ENCODE measurements at places on chromosomes 7 and 10.

DNA sequence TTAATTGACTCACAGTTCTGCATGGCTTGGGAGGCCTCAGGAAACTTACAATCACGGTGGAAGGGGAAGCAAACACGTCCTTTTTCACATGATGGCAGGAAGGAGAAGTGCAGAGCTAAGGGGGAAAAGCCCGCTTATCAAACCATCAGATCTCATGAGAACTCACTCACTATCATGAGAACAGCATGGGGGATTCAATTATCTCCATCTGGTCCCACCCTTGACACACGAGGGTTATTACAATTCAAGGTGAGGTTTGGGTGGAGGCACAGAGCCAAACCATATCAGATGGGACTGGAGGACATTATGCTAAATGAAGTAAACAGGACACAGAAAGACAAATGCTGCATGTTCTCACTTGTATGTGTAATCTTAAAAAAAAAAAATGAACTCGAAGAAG lies 141.4 kb upstream of the HABP2 start:
- no peak for DNase-seq

- peak; percentile 59 for DNase-seq
These were observed 175.0 kb upstream of the PITRM1 start for GRCh38 chr10:3347413-3348182.

DNA sequence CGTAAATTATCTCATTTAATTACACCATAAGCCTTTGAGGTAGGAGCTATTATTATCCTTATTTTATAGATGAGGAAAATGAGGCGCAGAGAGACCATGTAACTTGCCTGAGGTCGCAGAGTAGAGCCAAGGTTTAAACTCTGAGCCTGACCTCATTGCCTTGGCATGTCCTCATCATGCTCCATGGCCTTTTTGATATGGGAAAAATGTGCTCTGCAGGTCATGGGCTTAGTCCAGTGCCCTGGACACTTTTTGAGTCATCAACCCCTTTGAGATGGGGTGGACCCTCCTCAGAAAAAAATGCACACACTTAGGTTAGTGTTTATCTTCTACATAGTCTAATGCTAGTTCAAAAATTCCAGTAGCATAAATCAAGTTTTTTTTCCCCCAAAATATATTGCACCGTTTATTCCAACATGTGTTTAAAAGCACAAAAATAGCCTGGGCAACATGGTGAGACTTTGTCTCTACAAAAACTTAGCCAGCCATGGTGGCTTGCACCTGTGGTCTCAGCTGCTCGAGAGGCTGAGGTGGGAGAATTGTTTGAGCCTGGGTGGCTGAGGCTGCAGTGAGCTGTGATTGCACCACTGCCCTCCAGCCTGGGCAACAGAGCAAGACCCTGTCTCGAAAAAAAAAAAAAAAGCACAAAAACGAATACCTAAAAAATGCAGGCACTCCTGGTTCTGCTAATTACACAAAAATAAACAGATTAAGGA lies 28.6 kb upstream of the TMEM178B start:
- no peak for DNase-seq

GRCh38 chr10:31399171-31399570 lies 80.2 kb downstream of the ZEB1 start:
- no peak for DNase-seq

GRCh38 chr7:82286798-82287140 lies 156.8 kb downstream of the CACNA2D1 start:
- DNase-seq, result no peak

DNA sequence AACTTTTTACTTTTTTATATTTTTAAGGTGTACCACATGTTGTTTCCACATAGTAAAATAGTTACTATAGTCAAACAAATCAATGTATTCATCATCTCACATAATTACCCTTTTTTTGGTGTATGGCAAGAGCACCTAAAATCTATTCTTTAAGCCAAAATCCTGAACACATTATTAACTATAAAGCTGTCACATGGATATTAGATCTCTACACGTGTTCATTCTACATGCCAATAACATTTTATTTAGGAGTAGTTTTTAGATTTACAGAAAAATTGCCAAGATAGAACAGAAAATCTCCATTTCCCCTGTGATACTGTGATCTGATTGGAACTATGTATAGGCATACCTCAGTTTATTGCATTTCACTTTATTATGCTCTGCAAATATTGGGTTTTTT lies 137.1 kb downstream of the SH2D4B start:
- DNase-seq, result no peak

DNA sequence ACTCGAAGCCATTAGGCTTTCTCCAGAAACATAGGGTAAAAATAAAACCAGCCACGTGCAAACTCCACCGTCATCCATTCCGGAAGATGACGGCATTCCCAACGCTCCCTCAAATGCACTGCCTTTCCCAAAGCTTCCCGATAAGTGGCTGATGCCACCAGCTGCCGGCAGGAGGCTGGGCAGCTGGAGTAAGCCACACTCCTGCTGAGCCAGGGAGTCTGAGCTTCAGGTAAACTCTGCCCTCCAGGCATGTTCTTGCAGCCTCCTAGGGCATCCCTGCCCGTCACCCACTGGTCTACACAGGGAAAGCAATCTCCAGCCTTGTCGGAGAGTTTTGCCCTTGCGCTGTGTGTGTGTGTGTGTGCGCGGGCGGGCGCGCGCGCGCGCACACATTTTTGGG lies 40.5 kb upstream of the TMEM273 start:
- no peak for DNase-seq

GRCh38 chr10:62917475-62918238 lies 101.5 kb upstream of the EGR2 start:
- no peak for DNase-seq

- DNase-seq, result no peak
These were observed 296.1 kb downstream of the CAMK1D start for GRCh38 chr10:12645449-12645848.

GRCh38 chr7:16724344-16724743 lies 29.2 kb upstream of the TSPAN13 start:
- DNase-seq, result peak; percentile 17

DNA sequence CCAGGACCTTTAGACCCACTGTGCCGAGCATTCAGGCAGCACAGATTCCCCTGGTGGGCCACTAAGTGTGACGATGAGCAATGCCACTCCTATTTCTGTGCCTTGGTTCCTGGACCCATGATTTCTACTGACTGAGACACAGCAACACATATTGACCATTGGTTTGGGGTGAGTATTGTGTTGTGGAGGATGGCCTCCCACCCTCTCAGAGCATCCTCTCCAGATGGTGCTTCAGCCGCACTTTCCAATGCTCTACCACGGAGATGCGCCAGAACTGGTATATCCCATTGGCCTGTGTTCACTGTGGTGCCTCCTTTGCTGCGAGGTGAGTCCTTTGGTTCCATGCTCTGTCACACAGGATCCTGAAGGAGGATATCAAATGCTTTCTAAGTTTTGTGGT lies 10.1 kb upstream of the GDF10 start:
- DNase-seq, result no peak

- no peak for DNase-seq
These were observed 78.0 kb upstream of the TNS3 start for GRCh38 chr7:47659664-47660462.
